ENCODE measurements at places on chromosomes 4 and X. TPM values are rescaled to one million over a fixed set of nuclear protein-coding genes. Genes with fewer than 3 reads are reported as not detected.

DNA sequence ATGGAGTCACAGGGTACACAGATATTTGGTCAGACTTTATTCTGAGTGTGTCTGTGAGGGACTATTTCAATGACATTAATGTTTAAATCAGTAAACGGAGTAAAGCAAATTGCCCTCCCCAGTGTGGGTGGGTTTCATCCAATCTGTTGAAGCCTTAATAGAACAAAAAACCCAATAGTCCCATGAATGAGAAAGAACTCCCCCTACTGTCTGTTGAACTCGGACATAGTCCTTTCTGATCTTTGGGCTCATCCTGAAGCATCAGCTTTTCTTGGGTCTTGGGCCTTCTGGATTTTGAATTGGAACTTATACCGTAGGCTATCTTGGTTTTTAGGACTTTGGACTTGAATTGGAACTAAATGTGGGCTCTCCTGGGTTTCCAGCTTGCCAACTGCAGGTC, 193.6 kb downstream of the COX7B2 start:
- DNase-seq, result no peak

DNA sequence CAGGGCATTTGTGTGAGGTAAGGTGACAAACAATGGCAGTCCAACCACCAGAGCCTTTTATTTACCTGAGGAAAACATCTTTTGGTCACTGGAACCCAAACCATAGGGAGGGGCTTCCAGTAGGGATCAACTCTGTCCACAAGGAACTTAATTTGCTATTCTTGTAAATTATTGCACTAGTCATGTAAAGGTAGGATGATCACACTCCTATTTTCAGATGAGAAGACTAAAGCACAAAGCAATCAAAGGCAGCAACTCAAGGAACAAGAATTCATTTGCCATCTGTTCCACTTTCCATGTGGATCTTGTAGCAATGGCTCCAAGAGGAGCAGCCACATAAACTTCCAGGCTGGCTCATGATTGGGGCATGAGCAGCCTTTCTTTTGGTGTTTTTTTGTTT, 35.3 kb downstream of the CD99L2 start:
- DNase-seq, result no peak

GRCh38 chr4:104743215-104743653, 248.5 kb upstream of the CXXC4 start:
- DNase-seq, result no peak

DNA sequence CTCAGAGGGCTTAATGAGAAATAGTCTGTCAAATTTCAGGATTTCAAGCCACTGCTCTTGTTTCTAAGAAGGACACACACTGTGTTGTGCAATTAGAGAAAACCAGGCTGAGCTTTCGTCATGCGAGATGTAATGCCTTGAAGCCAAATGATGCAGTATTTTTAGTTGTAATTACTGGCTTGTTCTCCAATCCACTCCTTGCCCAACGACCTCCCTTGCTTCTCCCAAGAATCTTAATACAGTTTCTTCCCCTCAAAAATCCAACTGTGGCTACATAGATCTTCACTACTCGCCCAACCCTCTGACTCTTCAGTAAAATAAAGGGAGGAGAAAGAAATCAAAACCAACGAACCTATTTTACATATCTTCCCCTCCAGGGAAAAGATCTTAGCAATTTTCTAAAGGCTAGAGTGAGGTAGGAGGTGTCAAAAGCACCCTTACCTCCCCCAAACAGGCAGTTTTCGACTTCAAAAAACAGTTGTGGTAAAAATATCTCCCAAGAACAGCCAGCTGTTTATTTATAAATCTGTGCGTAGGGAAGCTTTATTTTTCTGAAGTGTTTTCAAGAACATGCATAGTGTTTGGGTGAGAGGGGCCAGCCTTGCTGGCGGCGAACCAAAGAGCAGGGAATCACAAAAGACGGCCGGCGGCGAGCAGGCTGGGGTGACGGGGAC, 68.7 kb downstream of the MGST2 start:
- DNase-seq, result peak; percentile 21

DNA sequence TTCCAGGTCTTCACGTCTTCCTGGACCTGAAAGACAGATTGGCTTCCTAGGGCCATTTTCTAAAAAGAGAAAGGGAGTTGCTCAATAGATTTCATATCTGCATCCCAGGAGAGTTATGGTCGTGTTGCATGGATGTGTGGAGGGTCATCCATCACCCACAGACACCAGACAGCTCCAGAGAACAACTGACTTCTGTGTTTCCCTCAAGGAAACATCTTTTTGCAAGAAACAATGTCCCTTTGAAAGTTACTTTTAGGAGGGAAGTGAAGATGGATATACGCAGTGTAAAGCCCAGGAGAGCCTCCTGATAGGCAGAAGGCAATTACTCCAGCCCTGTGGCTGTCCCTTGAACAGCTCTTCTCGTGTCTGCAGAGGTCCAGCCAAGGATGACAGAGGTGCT, 108.3 kb downstream of the CLNK start:
- no peak for DNase-seq

GRCh38 chr4:121551271-121551670, 145.5 kb downstream of the ANXA5 start:
- DNase-seq, result no peak

GRCh38 chrX:53085661-53086229, 3.6 kb downstream of the TSPYL2 start:
- no peak for DNase-seq

- no peak for DNase-seq
These were observed 5.6 kb downstream of the PDE5A start for GRCh38 chr4:119623025-119623424.

- DNase-seq, result no peak
These were observed 71.8 kb downstream of the C4orf33 start for GRCh38 chr4:129167640-129168260.

GRCh38 chr4:119659576-119659975, 31.0 kb upstream of the PDE5A start:
- peak; percentile 64 for DNase-seq

GRCh38 chrX:47390780-47391179, 20.4 kb downstream of the ZNF157 start:
- DNase-seq, result no peak

The PDE6B gene
- 0.22 TPM for polyA plus RNA-seq

The BMX gene
- not detected for polyA plus RNA-seq

The DMD gene
- polyA plus RNA-seq, result 12.5 TPM

The MED12 gene
- polyA plus RNA-seq, result 12.4 TPM

The ASB12 gene
- polyA plus RNA-seq, result not detected

The CFP gene
- polyA plus RNA-seq, result 0.05 TPM

The GPR78 gene
- polyA plus RNA-seq, result 0.43 TPM

The LRCH2 gene
- 4.1 TPM for polyA plus RNA-seq

The ADH1B gene
- 0.04 TPM for polyA plus RNA-seq
